ENCODE measurements at places on chromosomes 7 and 10. TPM values are rescaled to one million over a fixed set of nuclear protein-coding genes. Genes with fewer than 3 reads are reported as not detected.

- no peak for DNase-seq
Observed at GRCh38 chr10:100743626-100744135, 1.7 kb upstream of the PAX2 start.

The HOXA13 gene
- total RNA-seq: not detected

The LIPJ gene
- total RNA-seq: not detected

The TUBAL3 gene
- total RNA-seq: 0.11 TPM
